PC-3 (cell line): ENCODE measurements at places on chromosomes 12 and 14. TPM values are rescaled to one million over a fixed set of nuclear protein-coding genes. Genes with fewer than 3 reads are reported as not detected.
A peak's percentile ranks its signal among the peaks of the same experiment; 100 is the strongest.

- H3K4me3 ChIP-seq, result no peak overlapping the region
- no peak overlapping the region for H3K27ac ChIP-seq
- peak; percentile 71 for DNase-seq
- H3K4me1 ChIP-seq, result no peaks in the 10 kb centered on the region
Measured at GRCh38 chr12:95582230-95583058, 31.2 kb upstream of the USP44 start.

GRCh38 chr12:94873734-94874517 lies 129.6 kb downstream of the NDUFA12 start:
- H3K4me1 ChIP-seq, result no peaks in the 10 kb centered on the region
- H3K27ac ChIP-seq, result no peak overlapping the region
- no peak for DNase-seq
- peak overlapping the region; percentile 40 for H3K4me3 ChIP-seq

- peak; percentile 24 for DNase-seq
- H3K4me1 ChIP-seq, result peaks cover 24% of the 10 kb centered on the region
- peaks cover 18% of the 10 kb centered on the region for H3K36me3 ChIP-seq
- no peak overlapping the region for H3K27ac ChIP-seq
- no peaks in the 10 kb centered on the region for H3K27me3 ChIP-seq
Measured at GRCh38 chr14:54396183-54396492, 669 bp upstream of the CDKN3 start.

- no peak for DNase-seq
- H3K4me3 ChIP-seq, result no peak overlapping the region
- no peaks in the 10 kb centered on the region for H3K27me3 ChIP-seq
- H3K4me1 ChIP-seq, result peaks cover 33% of the 10 kb centered on the region
- H3K36me3 ChIP-seq, result peaks cover 22% of the 10 kb centered on the region; the same call in 1 of the 2 replicates
Measured at GRCh38 chr14:77306851-77307496, 13.7 kb downstream of the POMT2 start.

DNA sequence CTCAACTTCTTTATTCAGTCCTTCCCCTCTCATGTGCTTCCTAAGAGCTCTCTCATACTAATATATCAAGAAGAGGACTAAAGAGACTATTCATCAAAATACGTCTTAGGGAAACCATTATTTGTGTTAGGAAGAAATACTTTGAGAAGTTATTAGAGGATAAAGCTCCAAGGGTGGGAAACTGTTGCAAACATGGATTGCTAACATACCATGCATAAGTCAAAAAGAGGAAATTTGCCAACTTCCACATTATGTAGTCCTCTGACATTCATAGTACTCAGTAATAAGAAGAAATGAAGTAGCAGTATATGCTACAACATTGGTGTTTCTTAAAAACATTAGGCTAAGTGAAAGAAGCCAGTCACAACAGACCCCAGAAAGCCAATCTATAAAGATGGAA lies 128.8 kb upstream of the CLEC14A start:
- H3K4me1 ChIP-seq, result no peaks in the 10 kb centered on the region
- no peak overlapping the region for H3K4me3 ChIP-seq
- H3K27me3 ChIP-seq, result no peaks in the 10 kb centered on the region
- no peak overlapping the region for H3K27ac ChIP-seq
- no peaks in the 10 kb centered on the region for H3K36me3 ChIP-seq

- H3K4me3 ChIP-seq, result no peak overlapping the region
- H3K27ac ChIP-seq, result no peak overlapping the region
- H3K4me1 ChIP-seq, result no peaks in the 10 kb centered on the region
- no peak for DNase-seq
- H3K27me3 ChIP-seq, result 0 out of 2 replicates have a peak, but pooled peaks cover 8% of the 10 kb centered on the region
- no peaks in the 10 kb centered on the region for H3K36me3 ChIP-seq
Measured at GRCh38 chr12:5620896-5621295, 189.0 kb downstream of the NTF3 start.

- no peak overlapping the region for H3K27ac ChIP-seq
- no peaks in the 10 kb centered on the region for H3K27me3 ChIP-seq
- H3K36me3 ChIP-seq, result no peaks in the 10 kb centered on the region
- no peaks in the 10 kb centered on the region for H3K4me1 ChIP-seq
Measured at GRCh38 chr12:32618115-32618514, 61.0 kb upstream of the DNM1L start.

DNA sequence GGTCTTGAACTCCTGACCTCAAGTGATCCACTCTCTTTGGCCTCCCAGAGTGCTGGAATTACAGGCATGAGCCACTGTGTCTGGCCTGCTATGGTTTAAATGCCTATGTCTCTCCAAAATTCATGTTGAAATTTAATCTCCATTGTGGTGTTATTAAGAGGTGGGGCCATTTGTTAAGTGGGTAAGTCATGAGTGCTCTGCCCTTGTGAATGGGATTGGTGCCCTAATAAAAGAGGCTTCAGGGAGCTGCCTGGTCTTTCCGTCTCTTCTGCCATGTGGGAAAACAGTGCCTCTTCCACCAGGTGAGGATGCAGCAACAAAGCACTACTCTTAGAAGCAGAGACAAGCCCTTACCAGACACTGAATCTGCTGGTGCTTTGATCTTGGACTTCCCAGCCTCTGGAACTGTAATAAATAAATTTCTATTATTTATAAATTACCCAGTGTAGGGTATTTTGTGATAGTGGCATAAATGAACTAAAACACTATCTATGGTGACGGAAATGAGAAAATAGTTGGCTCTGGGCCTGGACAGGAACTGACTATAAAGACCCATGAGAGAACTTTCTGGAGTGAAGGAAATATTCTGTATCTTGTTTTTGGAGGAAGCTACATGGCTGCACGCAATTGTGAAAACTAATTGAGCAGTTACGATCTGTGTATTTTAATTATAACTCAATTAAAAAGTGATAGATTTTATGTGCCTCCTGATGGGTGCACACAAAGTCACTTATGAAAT lies 12.1 kb upstream of the ATP23 start:
- H3K27ac ChIP-seq, result no peak overlapping the region
- no peak for DNase-seq
- no peaks in the 10 kb centered on the region for H3K27me3 ChIP-seq
- H3K4me3 ChIP-seq, result no peak overlapping the region

GRCh38 chr14:85142982-85143381 lies 387.0 kb upstream of the FLRT2 start:
- no peak for DNase-seq
- H3K27ac ChIP-seq, result no peak overlapping the region
- no peaks in the 10 kb centered on the region for H3K4me1 ChIP-seq
- H3K27me3 ChIP-seq, result no peaks in the 10 kb centered on the region
- no peak overlapping the region for H3K4me3 ChIP-seq

GRCh38 chr12:100661300-100661951 lies 87.9 kb downstream of the GAS2L3 start:
- H3K27ac ChIP-seq, result no peak overlapping the region
- H3K4me1 ChIP-seq, result no peaks in the 10 kb centered on the region
- H3K36me3 ChIP-seq, result no peaks in the 10 kb centered on the region

DNA sequence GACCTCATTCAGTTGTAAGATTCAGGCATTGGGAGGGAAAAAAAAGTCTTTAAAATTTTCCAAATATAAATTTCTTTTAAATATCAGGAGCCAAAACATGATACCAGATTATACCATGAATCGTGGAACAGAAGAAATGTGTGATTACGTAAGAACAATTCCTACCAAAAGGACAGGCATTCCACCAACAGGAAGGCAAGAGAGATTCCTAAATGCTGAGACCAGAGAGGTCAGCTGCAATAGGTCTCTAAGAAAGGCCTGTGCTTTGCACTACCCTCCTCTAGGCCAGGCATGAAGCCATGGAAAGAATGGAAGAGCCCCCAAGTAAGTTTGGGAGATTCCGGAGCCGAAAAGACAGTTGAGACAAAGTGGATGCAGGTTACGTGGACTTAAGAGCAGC lies 83.7 kb downstream of the PTGER2 start:
- H3K36me3 ChIP-seq, result no peaks in the 10 kb centered on the region
- no peak for DNase-seq
- no peak overlapping the region for H3K4me3 ChIP-seq
- H3K4me1 ChIP-seq, result peaks cover 13% of the 10 kb centered on the region
- no peak overlapping the region for H3K27ac ChIP-seq

GRCh38 chr14:90514015-90514398 lies 117.2 kb downstream of the CALM1 start:
- peak; percentile 68 for DNase-seq
- no peaks in the 10 kb centered on the region for H3K36me3 ChIP-seq
- peak overlapping the region; percentile 90 for H3K27ac ChIP-seq
- peaks cover 40% of the 10 kb centered on the region for H3K4me1 ChIP-seq

- no peaks in the 10 kb centered on the region for H3K36me3 ChIP-seq
- no peaks in the 10 kb centered on the region for H3K27me3 ChIP-seq
Measured at GRCh38 chr12:52797529-52797894, 1.6 kb upstream of the KRT3 start.

GRCh38 chr12:28222081-28222700 lies 31.9 kb downstream of the CCDC91 start:
- H3K4me3 ChIP-seq, result no peak overlapping the region
- H3K36me3 ChIP-seq, result no peaks in the 10 kb centered on the region
- DNase-seq, result no peak
- no peaks in the 10 kb centered on the region for H3K27me3 ChIP-seq

GRCh38 chr12:51351913-51352532 lies 5.5 kb upstream of the CELA1 start:
- peak; percentile 53 for DNase-seq
- H3K27me3 ChIP-seq, result no peaks in the 10 kb centered on the region
- no peaks in the 10 kb centered on the region for H3K4me1 ChIP-seq
- no peak overlapping the region for H3K27ac ChIP-seq
- peaks cover 5% of the 10 kb centered on the region; the same call in 1 of the 2 replicates for H3K36me3 ChIP-seq

DNA sequence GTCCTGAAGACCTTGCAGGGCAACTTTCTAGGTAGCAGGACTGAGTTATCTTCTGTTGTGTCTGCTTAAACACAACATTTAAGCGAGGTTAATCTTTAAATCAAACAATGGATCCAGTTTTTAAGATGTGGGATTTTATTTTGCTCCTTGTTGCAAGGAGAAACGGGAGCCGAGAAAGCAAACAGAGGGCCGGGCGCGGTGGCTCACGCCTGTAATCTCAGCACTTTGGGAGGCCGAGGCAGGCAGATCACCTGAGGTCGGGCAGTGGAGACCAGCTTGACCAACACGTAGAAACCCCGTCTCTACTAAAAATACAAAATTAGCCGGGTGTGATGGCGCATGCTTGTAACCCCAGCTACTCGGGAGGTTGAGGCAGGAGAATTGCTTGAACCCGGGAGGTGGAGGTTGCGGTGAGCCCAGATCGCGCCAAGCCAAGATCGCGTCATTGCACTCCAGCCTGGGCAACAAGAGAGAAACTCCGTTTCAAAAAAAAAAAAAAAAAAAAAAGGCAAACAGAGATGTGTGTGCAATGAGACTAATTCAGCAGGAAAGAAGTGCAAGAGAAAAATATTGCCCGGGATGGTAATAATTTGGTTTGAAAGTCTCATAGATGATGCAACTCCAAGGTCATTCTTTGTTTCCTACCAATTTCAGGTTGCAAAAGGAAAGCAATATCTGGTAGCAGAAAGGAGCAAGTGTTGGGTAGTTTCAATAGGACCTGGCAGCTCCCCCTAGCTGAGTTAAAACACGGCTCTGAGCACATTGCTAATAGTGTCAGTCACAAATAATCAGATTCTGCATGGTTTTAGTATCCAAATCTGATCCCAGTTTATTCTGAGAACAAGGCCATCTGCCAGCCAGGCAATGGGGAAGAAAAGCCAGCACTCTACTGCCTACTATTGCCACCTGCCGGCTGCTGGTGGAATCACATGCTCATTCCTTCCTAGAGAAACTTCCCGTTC lies 141.4 kb downstream of the PPM1H start:
- H3K27ac ChIP-seq, result peak overlapping the region; percentile 59
- peaks cover 19% of the 10 kb centered on the region for H3K4me1 ChIP-seq
- no peaks in the 10 kb centered on the region for H3K27me3 ChIP-seq
- no peaks in the 10 kb centered on the region for H3K36me3 ChIP-seq

SCNN1A gene
- 2.3 and 2.9 TPM in 2 replicates for total RNA-seq

MIPOL1 gene
- 14.2 and 22.5 TPM in 2 replicates for total RNA-seq

STXBP6 gene
- 0.40 TPM in 1 of 2 replicates, not detected in the other for total RNA-seq

TC2N gene
- total RNA-seq, result 3.7 and 6.2 TPM in 2 replicates

SLCO1B3 gene
- 13.2 and 14.2 TPM in 2 replicates for total RNA-seq

PCED1B gene
- 1.0 TPM in 1 of 2 replicates, not detected in the other for total RNA-seq

NTF3 gene
- total RNA-seq, result not detected in 2 replicates

HOXC6 gene
- 2.8 and 5.3 TPM in 2 replicates for total RNA-seq

PRH2 gene
- not detected in 2 replicates for total RNA-seq

ANO2 gene
- total RNA-seq, result not detected in 2 replicates
